ENCODE measurements at places on chromosomes 5 and 9.

DNA sequence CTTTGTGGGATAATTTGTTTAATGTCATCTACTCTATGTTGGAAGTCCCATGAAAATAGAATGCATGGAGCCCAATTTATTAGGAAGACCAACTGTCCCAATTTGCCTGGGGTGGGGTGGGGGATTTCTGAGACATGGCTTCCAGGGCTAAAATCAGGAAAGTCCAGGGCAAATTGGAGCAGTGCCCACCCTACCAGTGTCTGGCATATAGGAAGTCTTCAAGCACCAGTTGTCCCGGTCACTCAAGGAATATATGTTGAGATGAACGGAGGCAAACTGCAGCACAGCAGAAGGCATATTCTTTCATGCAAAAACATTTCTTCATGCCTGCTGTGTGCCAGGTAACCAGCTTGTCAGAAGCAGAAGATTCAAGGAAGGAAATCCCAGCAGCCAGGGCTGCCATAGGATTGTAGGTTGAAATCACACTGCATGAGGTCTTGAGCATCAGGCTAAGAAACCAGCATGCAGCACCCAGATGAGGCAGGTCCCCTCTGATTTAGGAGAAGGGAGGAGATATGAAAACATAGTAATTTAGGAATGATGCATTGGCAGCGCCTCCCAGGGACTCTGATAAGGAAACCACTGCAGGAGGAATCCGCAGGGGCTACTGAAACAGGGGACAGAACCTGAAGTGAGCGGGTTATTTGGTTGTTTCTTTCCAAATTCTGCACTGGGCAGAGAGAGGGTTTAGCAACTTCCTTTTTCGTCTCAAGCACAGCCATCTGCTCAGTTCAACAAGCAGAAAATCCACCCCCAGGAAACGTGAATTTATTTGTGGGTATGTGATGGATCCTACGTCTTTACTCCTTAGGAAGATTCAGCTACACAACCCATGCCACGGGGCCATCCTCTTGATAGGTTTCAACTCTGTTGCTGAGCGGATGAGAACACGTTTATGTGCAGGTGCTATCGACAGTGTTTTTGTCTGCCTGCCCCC, 112.6 kb upstream of the CPEB4 start:
- DNase-seq, result no peak

- no peak for DNase-seq
These were observed 1.2 kb downstream of the TPPP start for GRCh38 chr5:691817-692528.

GRCh38 chr5:59792983-59793585, 100.4 kb downstream of the PDE4D start:
- no peak for DNase-seq

DNA sequence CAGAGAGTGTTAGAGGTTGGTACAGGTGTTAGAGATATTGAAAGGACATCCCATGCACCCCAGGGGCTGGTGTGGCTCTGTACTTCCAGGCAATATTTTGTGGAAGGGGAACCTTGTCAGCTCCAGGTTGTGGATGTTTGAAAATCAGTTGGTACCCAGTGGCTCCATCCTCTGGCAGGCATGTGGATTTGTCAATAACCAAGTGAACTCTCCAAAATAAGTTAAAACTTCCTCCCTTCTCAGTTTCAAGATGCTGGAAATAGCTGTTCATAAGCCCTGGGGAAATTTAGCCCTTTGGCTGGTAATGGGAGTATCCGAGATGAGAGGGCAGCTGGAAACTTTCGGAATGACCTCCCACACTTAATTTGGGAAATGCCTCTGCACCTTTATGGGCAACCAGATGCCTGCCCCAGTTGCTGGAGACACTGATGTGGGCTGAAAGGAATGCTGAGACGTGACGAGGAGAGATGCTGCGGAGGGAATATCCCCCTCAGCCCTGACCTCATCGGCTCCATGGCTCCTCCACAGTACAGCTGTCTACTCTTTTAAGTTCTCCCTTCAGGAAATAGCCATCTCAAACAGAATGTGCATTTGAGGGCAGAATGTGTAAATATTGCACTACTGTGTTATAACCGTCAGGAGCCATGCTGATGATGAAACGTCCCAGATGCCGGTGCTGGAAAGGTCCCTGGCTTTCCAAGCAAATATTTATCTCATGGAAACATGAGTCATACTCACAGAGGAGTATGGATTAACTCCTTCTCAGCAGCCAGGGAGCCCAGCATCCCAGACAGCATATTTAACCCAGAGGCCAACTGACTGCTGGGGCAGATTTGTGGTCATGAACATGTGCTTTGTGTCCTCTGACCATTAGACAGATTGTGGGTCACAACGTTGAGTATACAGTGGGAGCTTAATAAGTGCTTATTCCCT, 29.5 kb downstream of the TGFBI start:
- DNase-seq, result peak; percentile 81

- peak; percentile 63 for DNase-seq
These were observed 722 bp downstream of the CDC42SE2 start for GRCh38 chr5:131264451-131265099.

GRCh38 chr9:88379352-88379751, 8.9 kb upstream of the SPIN1 start:
- no peak for DNase-seq

DNA sequence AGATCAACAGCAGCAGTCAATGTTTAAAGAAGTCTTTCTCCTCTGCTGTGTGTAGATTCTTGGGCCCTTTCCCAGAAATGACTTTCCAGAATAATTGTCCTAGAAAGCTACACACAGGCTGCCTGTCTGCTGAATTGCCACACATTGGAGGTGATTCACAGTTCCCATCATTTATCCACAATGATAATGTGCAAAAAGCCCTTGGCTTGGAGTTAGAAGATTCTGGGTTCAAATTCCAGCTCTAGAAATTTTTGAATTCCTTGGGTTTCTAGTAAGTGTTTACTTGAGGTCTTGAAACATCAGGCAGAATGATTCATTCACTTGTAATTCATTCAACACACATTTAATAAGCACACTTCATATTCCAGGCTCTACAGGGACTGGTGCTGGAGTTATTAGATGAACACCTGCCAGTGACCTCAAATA, 28.6 kb upstream of the EPB41L4B start:
- DNase-seq, result no peak

DNA sequence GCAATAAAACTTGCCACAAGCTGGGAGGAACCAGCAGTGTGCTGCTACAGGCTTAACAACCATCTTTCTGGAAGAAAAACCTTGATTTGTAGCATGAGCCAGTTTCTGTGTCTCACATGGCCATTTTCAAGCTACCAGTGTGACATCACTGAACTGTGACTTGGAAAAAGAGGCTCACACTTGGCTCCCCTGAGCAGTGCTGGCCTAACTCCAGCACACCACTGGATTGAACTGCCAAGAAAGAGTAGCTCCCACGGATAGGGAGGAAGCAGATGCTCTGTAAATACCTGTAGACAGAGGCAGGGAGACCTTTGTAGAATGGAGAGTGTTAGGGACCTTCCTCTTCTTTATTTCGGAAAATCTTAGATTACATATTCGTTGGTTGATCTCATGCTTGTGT, 197.9 kb downstream of the SH3GL2 start:
- DNase-seq, result no peak

- no peak for DNase-seq
These were observed 216.7 kb downstream of the NFIB start for GRCh38 chr9:14097215-14097614.

- peak; percentile 96 for DNase-seq
These were observed at the start of gene ALDH7A1 for GRCh38 chr5:126594748-126595485. ALDH7A1 (minus strand) TSS chr5:126595219; CDS start chr5:126595198, 21 bp downstream.

DNA sequence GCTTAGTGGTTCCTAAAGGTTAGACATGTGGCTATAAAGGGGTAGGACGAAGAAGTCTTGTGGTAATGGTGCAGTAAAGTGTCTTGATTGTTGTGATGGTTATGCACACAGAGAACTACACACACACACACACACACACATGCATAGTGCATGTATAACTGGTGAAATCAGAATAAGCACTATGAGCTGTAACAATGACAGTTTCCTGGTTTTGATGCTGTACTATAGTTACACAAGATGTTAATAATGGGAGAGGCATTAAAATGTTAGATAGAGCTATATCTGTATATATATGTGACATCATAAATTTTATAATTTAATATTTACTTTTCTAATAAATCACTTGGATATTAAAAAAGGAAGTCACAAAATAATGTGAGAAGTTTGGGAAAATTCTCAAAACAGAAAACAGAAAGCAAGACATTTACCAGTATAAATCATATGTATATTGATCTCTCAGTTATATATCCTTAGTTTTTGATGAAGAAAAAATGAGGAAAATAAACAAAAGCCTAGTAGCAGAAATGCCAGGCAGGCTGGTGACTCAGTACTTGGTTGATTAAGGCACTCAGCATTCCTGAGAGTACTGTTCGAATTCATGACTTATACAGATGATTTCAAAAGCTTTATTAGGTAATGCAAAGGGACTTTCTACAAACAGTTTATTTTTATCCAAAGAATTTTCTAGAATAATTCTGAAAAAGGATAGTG, 350.5 kb upstream of the DAB2 start:
- no peak for DNase-seq

GRCh38 chr5:65855766-65856315, 70.5 kb upstream of the ERBIN start:
- DNase-seq, result no peak

- no peak for DNase-seq
These were observed 2.1 kb downstream of the CCNO start for GRCh38 chr5:55231029-55231918.

GRCh38 chr5:69492391-69492922, at the start of gene OCLN:
OCLN (plus strand) TSS chr5:69492790; CDS start chr5:69504245, 11,455 bp downstream.
- peak; percentile 90 for DNase-seq

DNA sequence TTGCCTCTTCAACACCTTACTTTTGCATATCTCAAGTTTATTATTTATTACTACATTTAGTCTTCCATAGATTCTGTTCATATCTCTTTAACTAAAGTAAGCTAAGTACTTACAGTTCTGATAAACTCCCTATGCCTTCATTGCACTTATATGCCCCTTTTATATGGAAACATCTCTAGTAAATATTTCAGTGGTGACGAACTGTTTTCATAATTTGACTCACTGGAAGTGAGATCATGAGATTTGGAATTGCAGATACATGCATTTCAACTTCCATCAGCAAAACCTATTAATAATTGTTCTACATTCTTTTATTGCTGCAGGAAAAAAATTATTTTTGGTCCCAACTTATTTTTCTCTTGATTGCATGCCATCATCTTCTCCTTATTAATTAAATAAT, 263.5 kb downstream of the CD180 start:
- no peak for DNase-seq

DNA sequence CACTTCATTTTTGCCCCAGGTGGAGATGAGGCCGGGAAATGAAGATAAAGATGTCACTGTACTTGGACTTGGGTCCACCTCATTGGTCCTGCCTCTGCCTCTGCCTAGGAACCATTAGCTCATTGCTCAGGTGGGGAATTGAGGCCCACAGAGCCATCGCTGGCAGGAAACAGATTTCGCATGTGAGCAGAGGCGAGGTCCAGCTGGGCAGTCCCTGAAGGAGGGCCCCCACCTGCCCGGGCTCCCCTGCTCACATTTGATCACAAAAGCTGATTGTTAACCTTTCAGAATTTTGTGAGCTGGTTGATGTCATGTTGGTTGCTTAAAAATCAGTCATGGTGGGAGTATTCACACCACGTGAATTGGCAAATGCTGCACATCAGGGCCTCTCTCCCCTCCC, 273.8 kb upstream of the MVB12B start:
- no peak for DNase-seq

DNA sequence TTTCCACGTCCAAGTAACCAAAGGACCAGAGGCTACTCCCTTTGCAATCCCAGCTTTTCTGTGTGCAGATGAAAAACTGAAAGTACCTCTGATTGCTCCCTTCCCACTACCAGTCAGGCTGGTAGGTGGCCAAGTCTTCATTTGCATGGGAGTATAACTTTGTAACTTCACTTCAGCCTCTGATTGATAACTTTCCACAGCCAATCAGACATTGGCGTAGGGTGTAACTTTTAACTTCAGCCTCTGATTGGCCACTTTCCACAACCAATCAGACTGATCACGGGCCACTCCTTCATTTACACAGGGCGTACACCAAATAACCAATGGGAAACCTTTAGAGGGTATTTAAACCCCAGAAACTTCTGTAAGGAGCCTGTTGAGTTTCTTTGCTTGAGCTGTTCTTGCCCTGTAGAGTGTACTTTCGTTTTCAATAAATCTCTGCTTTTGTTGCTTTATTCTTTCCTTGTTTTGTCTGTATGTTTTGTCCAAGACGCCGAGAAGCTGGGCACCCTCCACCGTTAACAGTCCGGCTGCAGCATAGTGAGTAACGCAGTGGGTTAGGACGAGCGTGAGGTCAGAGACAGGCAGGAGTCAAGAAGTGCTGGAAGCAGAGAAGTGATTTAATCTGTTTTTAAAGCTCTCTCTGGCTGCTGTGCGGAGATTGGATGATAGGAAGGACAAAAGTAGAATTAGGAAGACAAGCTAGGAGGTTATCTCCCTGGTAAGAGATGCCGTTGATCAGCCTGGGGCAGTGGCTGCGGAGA, 3.5 kb upstream of the EXOSC2 start:
- DNase-seq, result peak; percentile 100

DNA sequence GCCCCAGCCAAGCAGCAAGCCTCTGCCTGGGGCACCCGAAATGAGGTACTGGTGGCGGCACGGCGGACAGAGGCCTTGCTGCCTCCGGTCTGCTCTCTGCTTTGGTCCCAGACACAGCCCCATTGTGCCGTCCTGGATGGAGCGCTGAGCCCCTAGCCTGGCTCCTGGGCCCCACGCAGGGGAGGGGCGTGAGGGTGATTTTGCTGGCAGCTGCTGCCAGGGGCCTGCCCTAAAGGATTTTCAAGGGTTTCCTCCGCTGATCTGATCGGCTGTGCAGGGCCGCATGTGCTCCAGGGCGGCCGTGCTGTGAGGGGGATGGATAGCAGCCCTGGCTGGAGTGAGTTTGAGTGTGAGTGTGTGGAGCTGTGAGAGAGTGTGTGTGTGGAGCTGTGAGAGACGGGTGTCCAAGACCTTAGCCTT, 1.3 kb downstream of the GPSM1 start:
- no peak for DNase-seq

GRCh38 chr9:133439337-133439736, 17.2 kb downstream of the ADAMTS13 start:
- no peak for DNase-seq

DNA sequence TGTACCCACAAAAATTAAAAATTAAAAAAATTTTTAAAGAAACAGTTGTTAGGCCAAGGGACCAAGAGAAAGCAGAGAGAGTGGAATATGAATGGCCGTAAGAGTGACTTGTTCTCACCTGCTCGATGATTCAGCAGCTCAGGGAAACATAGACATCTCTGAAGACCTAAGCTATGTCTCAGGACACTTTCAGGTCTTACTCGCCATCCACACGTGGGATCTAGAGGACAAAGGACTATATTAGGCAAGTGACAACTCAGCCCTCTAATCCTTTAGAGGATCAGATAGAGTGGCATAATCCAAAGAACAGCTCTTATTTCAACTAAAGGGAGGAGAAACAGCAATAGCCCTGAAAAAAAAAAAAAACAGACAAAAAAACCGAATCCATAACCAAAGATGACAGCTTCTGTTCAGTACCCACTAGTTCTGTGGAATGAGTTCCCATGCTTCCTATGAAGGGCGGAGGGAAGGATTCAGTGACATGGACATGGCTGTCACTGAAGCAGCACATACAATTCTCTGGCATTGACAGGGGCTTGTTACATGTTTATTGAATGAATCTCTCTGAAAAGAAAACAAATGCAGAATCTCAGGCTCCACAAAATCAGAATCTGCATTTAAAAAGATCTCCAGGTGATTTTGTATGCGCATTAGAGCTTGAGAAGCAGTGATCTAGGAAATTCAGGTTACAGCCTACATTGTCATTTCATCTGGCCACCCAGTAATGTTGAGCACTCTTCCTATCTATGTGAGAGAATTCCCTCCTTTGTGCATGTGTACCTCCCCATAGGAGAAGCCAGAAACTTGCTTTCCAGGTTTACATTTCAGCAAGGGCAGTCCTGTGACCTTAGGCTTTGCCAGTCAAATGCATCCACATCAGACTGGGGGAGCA, 96.0 kb downstream of the KIAA1958 start:
- DNase-seq, result no peak
